ENCODE measurements at places on chromosomes 4 and X.
A peak's percentile ranks its signal among the peaks of the same experiment; 100 is the strongest.

DNA sequence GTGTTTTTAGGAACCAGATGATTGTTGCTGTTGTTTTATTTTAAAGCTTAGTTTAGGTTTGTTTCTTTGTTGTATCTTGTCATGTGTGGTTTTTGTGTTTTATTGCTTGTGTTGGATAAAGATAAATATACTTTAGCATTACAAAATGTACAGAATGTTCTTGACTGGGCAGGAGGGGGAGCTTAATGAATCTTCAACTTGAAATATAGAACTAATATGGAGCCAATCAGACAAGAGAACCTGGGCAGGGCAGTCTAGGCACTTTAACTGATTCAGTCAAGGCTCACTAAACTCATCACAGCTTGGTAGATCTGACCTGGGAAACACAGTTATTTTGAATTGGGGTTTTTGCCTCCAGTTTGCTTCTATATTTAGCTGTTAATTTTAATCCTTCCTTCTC lies 304.2 kb downstream of the ARHGAP24 start:
- no peak for DNase-seq

GRCh38 chr4:117560329-117560728 lies 474.0 kb upstream of the NDST3 start:
- DNase-seq, result peak; percentile 26

GRCh38 chr4:168521721-168522120 lies 24.9 kb downstream of the PALLD start:
- peak; percentile 46 for DNase-seq

GRCh38 chr4:187464573-187464972 lies 531.0 kb upstream of the ZFP42 start:
- DNase-seq, result no peak

- no peak for DNase-seq
Measured at GRCh38 chr4:140068271-140068670, 85.7 kb downstream of the MAML3 start.

DNA sequence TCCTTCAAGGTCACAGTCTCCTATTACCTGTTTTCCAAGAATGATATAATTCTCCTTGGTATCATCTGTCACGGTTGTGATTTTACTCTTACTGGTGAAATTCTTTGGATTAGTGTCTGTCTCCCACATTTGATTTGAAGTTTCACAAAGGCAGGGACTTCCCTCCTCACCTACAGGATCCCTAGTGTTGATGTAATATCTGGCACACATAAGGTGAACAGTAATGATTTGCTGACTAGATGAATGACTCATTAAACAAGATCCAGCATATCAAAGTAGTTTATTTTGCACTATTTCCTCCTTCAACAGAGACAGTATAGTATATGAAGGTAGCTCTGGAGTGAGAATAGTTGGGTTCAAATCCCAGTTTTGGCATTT lies 135.3 kb upstream of the IL1RAPL2 start:
- DNase-seq, result no peak

DNA sequence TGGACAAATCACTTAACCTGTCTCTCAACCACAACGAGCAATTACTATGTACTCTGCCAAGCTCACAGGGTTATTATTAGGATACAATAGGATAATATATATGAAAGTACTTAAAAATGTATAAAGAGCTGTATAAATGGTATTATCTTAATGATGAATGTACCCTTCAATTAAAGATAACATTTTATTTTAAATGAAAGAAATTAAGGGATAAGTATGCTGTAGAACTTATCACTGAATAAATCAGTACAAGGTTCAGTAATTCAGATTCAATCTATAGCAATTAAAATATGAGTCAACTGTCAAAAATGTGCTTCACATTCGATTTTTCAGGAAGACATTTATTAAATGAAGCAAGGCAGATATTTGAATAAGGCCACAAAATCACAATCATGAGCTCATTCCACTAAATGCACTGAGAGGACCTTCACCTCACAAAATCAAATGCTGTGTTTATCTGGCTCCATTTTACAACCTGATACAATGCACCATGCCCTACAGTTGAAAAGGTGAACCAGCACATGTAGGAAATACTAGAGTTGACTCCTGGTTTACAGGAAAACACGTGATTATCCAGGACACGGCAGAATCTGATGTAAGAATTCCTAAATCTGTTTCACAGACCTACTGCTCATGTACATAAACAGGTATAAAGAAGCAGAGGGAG lies 4.4 kb downstream of the LRCH2 start:
- DNase-seq, result no peak

- no peak for DNase-seq
Measured at GRCh38 chrX:373641-374471, 12.9 kb downstream of the PPP2R3B start.

DNA sequence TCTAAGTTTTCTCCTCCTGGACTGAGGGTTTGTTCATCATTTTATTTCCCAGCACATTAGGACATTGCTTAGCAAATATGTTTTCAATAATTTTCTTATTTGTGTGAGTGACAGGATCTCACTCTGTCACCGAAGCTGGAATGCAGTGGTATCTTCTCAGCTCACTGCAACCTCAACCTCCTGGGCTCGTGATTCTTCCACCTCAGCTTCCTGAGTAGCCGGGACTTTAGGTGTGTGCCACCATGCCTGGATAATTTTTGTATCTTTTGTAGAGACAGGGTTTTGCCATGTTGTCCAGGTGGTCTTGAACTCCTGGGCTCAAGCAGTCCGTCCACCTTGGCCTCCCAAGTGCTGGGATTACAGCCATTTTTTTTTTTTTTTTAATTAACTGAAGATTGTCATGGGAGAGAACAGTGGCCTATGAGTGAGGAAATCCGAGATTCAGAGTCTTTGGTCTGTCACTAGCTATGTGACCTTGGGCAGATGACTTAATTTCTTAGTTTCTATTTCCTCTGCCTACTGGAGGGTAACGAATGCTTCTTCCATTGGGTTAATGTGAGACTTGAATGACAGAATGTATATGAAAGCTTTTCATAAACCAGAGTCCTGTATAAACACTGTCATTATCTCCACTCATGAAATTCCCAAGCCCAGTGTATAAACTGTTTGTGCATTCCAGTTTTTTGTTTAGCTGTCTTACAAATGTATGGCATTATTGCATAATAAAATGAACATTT lies 23.9 kb downstream of the MOB1B start:
- DNase-seq, result no peak

GRCh38 chr4:113407409-113407808 lies 354.1 kb downstream of the CAMK2D start:
- DNase-seq, result no peak

DNA sequence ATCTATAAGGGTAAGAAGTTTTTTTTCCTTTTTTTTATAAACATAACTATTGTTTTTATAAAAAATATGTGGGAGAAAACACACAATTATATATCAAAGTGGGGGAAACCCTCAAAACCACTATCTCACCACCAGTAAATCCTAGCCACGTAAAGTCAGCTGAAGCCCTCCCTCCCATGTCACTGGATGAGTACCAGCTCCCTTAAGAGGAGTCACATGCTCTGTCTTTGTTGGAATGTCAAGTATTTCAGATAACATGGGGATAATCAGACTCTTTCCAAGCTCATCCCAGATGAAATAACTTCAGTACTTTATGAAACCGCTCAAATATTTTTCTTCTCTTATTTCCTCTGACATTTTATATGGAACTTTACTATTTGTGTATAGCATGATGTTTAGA lies 2.4 kb downstream of the MYOZ2 start:
- DNase-seq, result no peak

- peak; percentile 28 for DNase-seq
Measured at GRCh38 chrX:39816871-39817731, 280.7 kb downstream of the BCOR start.

DNA sequence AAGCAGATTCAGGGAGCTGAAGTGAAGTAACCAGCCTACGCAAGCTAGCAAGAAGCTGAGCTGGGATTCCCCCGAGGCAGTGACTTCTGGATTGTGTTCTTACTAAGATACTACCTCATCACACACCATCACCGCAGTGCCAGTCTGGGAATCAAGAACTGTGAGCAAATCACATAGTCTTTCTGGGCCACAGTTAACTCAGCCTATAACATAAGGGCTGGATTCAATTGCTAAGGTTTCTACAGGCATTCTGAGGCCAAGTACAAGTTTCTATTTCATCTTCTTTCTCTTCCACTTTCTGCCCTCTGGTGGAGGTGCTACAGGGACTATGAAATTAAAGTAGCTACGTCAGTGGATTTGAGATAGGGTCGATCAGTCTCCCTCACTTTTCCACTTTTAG lies 1.4 kb upstream of the CORIN start:
- no peak for DNase-seq

- DNase-seq, result no peak
Measured at GRCh38 chr4:123418351-123418931, 21.8 kb downstream of the SPRY1 start.

- DNase-seq, result no peak
Measured at GRCh38 chrX:20454117-20454516, 187.4 kb upstream of the RPS6KA3 start.

- no peak for DNase-seq
Measured at GRCh38 chr4:119233750-119234149, 21.2 kb downstream of the USP53 start.

DNA sequence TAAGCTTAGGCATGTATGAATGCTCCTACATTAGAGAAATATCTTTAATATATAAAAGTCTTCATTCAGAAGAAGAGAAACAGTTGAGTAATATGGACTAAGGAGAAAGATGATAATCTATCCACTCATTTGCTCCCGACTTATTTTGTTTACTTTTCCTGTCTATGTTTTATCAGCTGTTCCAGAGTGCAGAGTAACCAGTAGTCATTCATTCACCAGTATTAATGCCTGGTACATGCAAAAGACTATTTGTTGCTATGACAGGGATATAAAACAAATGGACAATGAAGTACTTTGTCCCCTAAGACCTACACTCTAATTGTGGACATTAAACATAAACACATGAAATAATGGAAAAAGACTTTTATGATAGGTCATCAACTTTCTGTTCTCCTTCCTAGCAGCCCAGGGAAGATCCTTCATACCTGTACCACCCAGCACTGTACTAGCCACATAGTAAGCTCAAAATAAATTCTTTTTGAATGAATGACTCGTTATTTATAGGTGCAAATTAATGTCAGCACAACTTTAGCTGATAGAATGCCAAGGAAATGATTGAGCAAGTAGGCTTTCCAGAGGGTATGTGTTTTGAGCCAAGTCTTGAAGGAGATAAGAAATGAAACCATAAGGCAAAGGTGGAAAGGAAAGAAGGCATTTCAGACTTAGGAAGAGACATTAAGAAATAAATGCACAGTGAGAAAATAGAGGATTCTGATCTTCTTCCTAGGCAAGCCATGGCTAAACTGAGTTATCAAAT lies 45.0 kb upstream of the IL13RA1 start:
- DNase-seq, result no peak

GRCh38 chr4:172850838-172851237 lies 317.8 kb upstream of the GALNT7 start:
- no peak for DNase-seq

DNA sequence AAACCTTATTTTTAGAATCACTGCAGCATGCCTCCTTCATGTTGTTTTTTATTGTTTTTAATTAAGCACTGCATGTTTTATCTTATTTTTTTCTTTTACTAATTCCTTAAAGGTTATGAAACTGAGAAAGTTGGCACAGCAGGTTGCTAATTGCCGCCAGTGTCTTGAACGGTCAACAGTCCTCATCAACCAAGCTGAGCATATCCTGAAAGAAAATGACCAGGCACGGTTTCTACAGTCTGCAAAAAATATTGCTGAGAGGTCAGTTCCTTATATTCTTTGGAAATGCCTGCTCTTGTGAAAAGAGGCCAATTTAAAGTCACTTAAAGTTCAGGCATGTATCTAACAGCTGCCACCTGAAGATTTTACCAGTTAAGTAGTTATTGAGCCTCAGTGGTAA lies 76.8 kb downstream of the TEX13B start:
- DNase-seq, result no peak

DNA sequence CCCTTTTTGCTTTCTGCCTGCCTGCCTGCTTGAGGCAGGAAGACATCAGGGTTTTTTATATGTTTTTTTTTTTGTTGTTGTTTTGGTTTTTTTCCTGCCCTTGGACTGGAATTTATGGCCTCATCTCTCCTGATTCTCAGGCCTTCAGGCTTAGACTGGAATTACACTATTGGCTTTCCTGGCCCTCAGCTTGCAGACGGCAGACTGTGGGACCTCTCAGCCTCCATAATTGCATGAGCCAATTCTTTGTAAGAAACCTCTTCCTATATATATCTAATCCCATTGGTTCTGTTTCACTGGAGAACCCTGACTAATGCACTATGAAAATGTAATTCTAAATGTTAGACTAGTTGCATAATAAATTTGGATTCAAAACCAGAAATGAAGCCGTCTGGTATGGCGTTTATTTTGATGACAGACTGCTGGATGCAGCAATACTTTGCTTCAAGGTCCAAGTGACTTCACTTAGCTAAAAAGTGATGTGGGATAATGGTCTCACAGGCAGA lies 59.0 kb downstream of the SEL1L3 start:
- DNase-seq, result no peak

GRCh38 chrX:54838583-54838982 lies 31.0 kb downstream of the MAGED2 start:
- DNase-seq, result no peak

- DNase-seq, result no peak
Measured at GRCh38 chr4:109708990-109709389, 5.7 kb upstream of the CASP6 start.

DNA sequence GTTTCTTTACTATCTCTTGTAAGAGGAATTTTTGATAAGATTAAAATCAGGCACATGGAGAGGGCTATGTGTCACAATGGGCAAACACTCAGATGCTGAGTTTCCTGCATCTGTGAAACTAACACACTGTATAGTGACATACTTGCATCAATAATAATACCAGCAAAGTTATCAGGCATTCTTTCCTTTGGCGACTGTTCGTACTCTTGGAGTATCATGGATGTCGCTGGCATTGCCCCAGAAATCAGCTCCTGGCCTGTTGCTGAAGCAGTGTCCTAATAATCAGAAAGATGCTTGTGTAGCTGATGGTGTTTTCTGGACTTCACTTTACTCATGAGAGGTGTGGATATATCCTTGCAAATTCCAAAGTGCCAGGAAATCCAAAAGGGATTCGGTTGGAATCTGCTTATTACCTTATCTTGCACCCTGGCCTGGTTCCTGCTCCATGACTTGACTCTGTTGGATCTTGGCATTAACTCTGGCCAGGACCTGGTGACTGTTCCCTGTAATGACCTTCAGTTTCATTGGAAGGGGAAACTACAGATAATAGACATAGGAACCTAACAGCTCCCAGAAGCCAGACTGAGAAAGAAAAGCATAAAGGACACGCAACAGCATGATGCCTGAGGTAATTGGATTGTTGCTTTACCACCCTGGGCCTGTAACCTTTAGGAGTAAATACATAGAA lies 762.5 kb upstream of the GRIA3 start:
- peak; percentile 17 for DNase-seq

DNA sequence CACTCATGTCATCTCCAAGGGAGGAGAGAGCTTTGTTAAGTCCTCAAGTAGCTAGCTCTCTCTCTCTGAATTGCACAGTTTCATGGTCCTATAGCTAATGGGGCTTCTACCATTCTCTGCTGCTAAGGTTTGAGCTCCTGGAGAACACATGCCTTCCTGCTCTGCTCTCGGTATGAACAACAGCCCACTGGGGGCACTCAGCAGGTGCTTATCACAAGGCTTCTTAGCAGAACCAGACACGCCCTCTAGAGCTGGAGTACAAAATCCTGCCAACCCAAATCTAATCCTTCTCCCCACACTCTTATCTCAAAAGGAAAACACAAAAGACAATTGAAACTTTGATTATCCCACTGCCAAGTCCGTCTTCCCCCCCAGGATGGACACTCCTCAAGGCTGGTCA lies 176.5 kb downstream of the HS3ST1 start:
- DNase-seq, result no peak

- DNase-seq, result no peak
Measured at GRCh38 chrX:92209936-92210335, 430.8 kb downstream of the PCDH11X start.

GRCh38 chr4:60128888-60129287 lies 1071.2 kb upstream of the ADGRL3 start:
- DNase-seq, result no peak

- DNase-seq, result no peak
Measured at GRCh38 chr4:103499094-103499493, 220.7 kb downstream of the TACR3 start.

Measured in NCI-H446 (cell line).